Ammon's horn (tissue), 1 donor: ENCODE measurements at places on chromosomes 5 and 9.

- no peak for DNase-seq
Observed at GRCh38 chr5:81006947-81007636, 46.9 kb downstream of the RASGRF2 start.

GRCh38 chr5:112006721-112007120 is 249.7 kb upstream of the NREP start:
- no peak for DNase-seq

GRCh38 chr5:15026011-15026893 is 154.7 kb upstream of the ANKH start:
- no peak for DNase-seq

GRCh38 chr5:145557345-145557744 is 277.8 kb downstream of the PRELID2 start:
- DNase-seq: no peak

GRCh38 chr9:92522983-92523970 is 12.5 kb downstream of the ECM2 start:
- no peak for DNase-seq

- no peak for DNase-seq
Observed at GRCh38 chr5:74951865-74952264, 85.7 kb upstream of the FAM169A start.

DNA sequence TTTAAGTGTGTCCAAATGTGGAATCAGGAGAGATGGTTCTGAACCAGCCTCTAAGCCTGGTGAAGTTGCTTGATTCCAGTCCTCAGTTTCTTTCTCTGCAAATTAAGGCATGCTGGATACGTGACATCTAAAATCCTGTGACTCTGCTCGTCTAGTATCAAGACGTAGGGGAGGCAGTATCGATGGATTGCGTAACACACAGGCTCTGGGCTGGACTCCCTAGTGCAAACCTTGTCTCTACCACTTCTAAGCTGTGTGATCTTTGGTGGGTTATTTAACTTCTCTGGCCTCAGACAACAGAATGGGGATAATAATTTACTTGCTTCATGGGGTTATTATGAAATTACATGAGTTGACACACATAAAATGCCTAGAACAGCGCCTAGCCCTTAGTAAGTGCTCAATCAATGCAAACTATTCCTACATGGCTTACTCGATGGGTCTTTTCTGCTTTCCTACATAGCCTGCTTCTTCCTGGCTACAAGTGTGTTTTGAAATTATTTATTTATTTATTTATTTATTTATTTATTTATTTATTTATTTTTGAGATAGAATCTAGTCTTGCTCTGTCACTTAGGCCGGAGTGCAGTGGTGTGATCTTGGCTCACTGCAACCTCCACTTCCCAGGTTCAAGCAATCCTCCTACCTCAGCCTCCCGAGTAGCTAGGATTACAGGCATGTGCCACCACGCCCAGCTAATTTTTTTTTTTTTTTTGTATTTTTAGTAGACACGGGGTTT is 102.1 kb downstream of the EGFLAM start:
- DNase-seq: no peak

DNA sequence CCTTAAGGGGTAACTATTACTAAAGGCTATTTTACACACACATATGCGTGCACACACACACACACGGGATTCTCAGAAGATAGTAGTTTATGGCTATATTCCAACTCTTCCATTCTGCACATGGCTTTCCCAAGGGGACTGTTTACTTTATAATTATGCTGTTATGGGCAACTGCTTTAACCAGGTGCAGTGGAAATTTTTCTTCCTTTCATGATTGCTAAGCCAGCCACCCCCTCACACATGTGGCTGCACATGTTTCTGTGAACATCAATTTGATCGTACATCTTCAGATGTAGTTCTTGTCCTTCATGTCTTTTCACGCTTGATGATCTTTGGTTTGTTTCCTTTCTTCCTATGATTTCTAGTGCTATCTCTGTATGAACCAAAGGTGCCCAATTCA is 37.0 kb downstream of the MRPS30 start:
- DNase-seq: no peak

DNA sequence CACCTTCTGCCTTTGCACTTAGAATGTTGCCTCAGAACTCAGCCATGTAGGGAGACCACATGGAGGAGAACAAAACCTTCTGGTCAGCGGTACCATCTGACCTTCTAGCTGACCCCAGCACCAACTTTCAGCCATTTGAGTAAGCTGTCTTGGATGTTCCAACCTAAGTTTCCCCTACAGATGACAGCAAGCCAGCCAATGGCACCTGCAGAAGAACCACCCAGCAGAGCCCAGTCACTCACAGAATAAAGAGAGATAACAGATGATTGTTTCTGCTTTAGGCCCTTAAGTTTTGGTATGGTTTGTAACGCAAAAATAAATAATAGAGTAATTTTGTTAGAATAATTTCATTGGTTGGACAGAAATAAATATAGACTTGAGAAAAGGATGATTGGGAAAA is 10.4 kb downstream of the DNAH5 start:
- no peak for DNase-seq

- DNase-seq: no peak
Observed at GRCh38 chr9:85268131-85268530, 473.6 kb downstream of the AGTPBP1 start.

- peak; percentile 45 for DNase-seq
Observed at GRCh38 chr9:75892216-75892911, 1.9 kb downstream of the PCSK5 start.

- peak; percentile 40 for DNase-seq
Observed at GRCh38 chr9:27460226-27461023, 63.7 kb upstream of the IFNK start.

DNA sequence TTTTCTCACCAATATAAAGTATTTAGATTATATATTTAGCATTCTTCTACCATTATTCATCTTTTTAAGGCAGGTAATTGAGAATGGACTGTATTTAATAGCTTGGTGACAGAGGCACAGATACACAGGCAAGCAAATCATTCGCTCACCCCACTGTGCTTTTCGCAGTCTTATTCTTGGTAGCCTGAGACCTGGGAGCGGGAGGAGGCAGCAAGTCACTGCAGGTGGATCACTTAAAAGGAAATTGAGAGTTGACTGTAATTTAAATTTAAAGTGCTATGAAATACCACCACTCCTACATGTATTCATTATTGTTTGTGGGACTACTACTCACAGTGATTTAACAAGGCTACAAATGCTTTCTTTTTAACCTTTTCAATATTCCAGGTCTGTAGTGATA is 9.7 kb downstream of the RICTOR start:
- no peak for DNase-seq

DNA sequence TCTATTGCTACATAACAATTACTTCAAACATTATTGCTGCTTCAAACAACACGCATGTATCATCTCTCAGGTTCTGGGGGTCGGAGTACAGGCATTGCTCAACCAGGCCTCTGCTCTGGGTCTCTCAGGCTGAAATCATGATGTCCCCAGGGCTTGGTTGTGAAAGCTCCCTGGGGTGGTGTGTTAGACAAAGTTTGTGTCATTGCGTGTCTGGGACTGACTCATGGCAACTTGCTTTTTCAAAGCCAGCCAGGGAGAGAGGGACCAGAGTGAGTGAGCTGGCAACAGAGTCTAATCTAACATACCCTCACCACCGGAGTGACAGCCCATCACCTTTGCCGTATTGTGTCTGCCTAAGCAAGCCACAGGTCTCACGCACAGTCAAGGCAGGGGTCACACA is 259.2 kb upstream of the NFIL3 start:
- no peak for DNase-seq

- DNase-seq: no peak
Observed at GRCh38 chr9:28650327-28650726, 1077.0 kb upstream of the C9orf72 start.

DNA sequence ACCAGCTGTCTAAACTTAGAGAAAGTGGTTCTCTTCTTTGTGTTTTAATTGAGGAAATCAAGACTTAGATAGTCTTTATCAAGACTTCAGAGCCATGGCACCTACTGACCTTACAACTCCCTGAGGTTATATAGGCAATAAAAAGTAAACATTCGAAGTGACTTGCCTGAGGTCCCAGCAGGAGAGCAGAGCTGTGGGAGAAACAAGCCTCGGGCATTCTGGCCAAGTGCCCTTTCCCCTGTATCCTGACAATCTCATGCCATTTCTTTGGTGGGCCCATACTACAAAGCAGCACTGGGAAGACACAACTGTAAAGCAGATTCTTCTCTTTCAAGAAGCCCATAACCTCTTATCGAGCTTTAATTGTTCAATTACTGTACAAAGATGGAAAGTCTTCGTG is 23.1 kb downstream of the FREM1 start:
- no peak for DNase-seq

DNA sequence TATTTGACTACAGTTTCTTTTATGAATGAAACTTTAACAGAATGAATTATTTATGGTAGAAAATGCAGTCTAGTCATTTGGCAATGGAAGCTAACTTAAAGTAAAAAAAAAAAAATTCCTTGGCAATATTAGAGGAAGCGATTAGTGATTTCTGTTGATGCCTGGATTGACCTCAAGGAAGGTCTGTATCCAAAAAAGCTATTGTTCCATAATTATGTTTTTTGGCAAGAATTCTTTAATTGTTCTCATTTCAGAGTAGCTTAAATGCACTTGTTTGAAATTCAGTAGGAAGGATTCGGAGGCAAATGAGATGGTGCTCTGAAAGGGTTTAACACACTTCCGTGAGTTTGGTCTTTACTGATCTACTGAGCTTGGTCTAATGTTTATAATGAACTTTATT is 61.8 kb downstream of the ITGA1 start:
- no peak for DNase-seq

GRCh38 chr5:173733831-173734501 is 117.5 kb upstream of the BOD1 start:
- no peak for DNase-seq

DNA sequence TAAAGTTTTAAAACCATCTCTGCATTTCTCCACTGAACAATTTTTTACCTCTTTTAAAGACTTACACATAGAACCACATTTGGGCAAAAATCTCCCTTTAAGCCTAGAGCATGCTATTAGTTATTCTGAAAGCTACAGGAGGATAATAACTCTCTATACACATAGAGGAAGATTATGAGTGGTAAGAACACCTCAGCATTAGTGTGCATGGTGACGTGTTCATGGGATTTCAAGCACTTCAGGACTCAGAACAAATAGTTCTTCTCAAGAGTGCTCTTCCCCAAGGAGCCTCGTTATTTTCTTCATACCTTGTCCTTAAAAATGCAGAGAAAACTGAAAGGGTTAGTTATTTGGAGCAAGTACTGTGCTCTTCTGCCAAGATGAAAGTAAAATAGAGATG is 256.9 kb upstream of the TUSC1 start:
- DNase-seq: no peak

DNA sequence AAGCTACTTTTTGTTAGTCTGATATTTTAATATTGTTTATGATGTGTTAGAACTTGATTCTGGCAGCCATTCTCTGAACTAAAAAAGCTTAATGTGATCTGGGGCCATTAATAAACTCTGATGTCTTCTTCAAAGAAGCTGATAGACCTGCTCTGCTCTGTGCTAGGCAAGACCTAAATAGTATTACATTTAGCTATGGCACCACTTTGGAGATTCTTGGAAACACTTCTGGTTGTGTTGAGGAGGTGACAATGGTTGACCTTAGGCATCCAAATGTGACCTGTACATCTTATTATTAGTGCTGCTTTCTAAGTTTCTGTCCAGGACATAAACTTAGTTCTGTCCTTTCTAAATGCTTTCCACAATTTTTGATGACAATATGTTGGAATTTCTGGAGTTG is 21.7 kb upstream of the SCGB3A2 start:
- DNase-seq: no peak

GRCh38 chr5:41406936-41407335 is 103.5 kb downstream of the PLCXD3 start:
- DNase-seq: no peak

DNA sequence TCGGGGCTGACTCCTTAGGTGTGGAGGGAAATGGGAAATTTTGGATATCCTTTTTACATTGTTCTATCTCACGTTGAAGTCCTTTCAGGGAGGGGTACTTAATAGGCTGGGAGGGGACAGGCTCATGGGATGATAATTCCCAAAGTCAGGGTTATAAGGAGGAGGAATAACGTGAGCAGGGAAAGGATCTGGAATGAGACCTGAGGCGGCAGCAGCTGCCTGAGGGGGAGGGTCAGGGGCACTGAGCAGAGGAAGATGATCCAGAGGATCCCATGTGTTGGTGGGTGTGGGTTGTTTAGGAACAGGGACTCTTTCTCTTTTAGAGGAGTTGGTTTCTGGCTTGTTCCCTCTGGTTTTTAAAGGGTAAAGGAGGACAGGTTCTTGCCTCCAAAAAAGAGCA is 18.7 kb downstream of the IFT74 start:
- DNase-seq: no peak

GRCh38 chr5:41575110-41575779 is 64.8 kb upstream of the PLCXD3 start:
- no peak for DNase-seq

DNA sequence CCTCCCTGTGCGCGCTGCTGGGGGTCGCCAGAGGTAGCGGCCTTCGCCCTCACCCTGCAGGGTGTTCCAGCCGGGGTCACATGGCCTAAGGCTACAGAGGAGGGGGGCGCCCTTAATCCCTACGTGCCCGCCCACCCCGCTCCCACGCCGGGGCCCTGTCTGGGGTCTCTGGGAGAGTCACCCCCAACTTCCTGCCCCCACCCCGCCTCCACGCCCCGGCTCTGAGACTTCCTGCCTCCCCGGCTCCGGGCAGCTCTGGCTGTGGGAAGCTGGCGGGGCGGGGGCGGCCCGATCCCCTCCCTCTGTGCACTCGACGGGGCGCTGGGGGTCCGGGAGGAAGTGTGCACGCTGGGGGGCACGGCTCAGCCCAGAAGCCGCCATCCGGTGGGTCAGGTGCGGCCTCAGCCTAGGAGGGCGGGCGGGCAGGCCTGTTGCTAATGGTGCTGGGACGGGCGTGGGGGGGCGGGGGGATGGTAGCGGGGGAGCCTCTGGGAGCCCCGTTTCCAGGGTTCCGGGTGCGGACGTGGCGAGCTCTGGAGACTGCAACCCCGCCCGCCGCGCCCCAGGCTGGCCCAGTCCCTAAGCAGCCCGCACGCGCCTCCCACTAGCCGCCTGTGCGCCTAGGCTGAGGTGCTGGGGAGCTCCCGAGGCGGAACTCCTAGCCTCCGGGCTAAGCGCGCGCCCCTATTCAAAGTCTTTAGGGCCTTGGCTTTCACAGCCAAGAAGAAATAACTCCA is 61.6 kb downstream of the CXXC5 start:
- DNase-seq: peak; percentile 20

- no peak for DNase-seq
Observed at GRCh38 chr9:135324329-135324728, 155.3 kb upstream of the PPP1R26 start.

DNA sequence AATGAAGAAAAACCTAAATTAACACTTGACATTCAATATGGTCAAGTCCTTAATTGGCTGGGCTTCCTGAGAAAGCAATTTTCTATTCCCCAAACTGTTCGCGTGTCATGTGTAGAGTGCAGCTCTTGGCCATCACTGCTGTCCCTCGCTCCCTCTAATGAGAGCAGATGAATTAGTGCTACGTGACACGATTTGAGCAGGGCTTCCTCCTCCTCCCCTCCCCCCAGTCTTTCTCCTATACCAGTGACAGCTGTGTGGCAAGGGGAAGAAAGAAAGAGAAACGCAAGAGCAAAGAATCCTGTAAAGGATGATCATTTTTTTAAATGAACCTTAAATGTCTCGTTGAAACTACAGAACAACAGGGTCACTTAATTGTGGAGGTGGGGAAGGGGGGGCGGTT is 159.6 kb downstream of the BNC2 start:
- DNase-seq: peak; percentile 6
